D721Med (cell line): ENCODE measurements at places on chromosomes 3 and 15.

DNA sequence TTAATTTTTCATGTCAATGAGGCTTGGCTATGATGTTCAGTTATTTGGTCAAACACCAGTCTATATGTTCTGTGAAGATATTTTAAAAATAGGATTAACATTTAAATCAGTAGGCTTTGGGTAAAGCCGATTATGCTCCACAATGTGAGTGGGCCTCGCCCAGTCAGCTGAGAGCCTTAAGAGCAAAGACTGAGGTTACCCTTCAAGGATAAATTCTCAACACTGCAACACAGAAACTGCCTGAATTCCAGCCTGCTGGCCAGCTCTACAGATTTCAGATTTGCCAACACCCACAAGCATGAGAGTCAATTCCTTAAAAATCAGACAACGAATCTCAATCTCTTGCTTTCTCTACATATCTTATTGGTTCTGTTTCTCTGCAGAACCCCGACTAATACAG lies 188.3 kb downstream of the PLCH1 start:
- no peak for DNase-seq

DNA sequence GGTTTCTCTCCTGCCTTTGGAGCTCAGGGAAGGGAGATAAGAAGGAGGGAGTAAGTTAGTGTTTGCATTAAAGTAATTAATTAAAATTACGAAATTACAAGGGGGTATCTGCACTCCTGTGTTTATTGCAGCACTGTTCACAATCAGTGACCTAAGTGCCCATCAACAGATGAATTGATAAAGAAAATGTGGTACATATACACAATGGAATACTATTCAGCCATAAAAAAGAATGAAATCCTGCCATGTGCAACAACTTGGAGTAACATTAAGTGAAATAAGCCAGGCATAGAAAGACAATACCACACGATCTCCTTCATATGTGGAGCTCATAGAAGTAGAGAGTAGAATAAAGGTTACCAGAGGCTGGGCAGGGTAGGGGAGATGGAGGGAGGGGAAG lies 202.0 kb downstream of the SHQ1 start:
- DNase-seq: no peak

DNA sequence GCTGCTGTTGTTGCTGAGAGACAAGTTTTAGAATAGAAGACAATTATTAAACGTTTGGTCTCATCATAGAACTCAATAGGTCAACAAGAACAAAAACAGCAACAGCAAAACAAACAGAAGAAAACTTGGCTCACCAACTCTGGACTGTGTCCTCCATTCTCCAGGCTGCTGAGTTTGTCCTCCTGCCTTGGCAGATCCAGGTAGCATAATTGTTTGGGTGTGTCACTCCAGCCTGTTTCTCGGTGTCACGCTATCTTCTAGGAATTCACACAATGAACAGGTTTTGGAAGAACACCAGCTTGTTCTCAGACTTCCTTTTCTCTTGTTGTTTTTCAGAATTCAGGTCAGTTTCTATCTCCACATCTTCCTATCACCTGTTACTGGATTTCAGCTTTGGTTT lies 34.7 kb downstream of the ARRDC4 start:
- no peak for DNase-seq

DNA sequence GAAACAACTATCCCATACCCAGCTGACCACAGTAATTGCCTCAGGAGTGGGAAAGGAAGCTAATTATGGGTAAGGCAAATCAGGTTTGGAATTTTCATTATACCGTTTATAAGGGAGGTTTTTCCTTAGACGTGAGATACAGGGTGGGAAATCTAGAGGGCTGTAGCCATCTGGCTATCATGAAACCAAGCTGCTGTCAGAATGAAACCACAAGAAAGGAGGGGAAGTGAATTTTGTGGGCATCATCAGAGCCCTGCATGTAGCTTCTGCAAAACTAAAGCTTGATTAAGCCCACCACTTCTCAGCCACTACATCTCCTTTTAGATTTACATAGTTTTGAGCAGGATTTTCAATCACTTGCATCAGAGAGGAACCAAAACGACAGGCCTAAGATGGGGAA lies 893.5 kb downstream of the TUSC7 start:
- DNase-seq: no peak

- DNase-seq: no peak
Measured at GRCh38 chr3:53613125-53613524, 118.7 kb downstream of the CACNA1D start.

- no peak for DNase-seq
Measured at GRCh38 chr3:29398787-29399186, 117.9 kb downstream of the RBMS3 start.

GRCh38 chr3:170809007-170809974 lies 60.7 kb downstream of the RPL22L1 start:
- DNase-seq: no peak

DNA sequence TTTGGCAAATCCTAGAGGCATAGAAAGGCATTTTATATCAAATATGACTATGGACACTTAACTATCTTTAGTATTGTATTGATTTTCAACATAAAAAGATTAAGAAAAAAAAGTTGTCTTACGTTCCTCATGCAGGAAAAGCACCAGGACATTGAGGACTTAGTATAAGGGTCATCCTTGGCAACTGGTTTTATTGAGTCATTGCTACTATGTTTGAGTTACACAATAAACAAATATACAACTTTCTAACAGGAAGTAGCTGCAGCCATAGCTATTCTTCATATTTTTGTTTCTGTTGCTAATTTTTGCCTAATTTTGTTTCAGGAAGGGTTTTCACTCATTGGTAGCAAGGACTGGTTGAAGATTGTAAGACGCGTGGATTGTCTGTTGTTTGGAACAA lies 93.0 kb downstream of the NPTN start:
- no peak for DNase-seq
